Progenitor cell of endocrine pancreas (in vitro differentiated cells): ENCODE measurements at places on chromosomes 2 and 18. TPM values are rescaled to one million over a fixed set of nuclear protein-coding genes. Genes with fewer than 3 reads are reported as not detected.

FHOD3 gene
- total RNA-seq: 1.6 and 2.6 TPM in 2 replicates

DNA sequence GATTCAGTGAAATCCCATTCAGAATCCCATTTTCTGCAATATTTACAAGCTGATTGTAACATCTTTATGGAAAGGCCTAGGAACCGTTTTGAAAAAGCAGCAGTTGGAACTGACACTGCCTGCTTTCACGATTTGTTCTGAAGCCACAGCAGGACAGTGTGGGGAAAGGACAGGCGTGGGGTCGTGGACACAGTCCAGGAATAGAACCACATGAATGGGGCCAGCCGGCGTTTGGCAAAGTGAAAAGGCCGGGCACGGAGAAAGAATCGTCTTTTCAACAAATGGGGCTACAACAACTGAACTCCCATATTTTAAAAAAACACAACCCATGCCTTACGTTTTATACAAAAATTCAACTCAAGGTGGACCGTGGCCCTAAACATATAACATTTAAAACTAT, 69.8 kb downstream of the SLC66A2 start:
- DNase-seq: no peak

DNA sequence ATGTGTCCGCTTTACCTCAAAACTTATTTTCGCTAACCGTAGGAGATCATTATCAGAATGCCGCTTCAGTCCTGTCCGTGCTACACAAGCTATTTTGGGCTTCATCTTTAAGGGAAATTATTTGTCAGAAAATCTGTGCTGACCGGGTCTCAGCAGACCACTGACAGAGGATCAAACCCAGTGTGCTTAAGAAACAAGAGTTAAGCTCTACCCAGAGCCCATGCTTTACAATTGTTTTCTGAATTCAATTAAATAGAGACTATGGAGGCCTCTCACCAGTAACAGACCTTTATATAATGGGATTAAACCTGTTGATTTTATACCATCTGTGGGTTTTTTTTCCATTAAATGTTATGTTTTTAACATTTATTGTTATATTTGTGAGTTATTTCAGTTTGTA, 1956.7 kb upstream of the PIK3C3 start:
- no peak for DNase-seq

DNA sequence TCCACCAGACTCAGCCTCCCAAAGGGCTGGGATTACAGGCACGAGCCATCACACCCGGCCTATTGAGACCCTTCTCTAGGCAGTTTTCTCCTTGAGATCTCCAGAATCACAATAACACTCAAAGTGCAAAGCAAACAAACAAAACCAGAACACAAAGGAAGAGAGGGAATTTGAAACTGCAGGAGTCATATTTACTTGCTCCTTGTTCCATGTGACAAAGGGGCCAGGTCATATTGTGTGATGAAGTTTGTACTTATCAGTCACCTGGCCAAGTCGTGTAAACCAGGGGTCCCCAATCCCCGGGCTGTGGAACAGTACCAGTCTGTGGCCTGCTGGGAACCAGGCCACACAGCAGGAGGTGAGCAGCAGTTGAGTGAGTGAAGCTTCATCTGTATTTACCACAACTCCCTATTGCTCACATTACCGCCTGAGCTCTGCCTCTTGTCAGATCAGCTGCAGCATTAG, 26.5 kb downstream of the SCYGR8 start:
- no peak for DNase-seq

- no peak for DNase-seq
Measured at GRCh38 chr2:114122930-114123329, 233.0 kb downstream of the ACTR3 start.

DNA sequence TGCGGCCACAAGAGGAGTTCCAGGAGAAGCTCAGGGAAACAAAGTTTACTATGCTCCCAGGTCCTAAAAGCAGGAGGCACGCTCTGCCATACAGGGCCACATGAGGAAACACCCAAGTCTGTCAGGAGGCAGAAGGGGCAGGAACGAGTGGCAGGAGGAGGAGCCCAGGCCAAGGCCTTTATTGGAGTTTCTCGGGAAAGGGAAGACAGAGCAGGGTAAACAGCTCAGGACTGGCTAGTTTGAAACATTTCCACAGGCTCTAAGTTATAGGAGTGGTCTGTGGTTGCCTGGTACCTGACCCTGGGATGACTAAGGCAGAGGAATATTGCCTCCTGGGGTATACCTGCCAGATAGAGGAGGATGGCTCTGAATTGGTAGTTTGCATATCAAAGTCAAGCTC, 3.7 kb upstream of the ZNF638 start:
- no peak for DNase-seq

GRCh38 chr2:28271231-28271918, 121.3 kb upstream of the FOSL2 start:
- DNase-seq: no peak

DNA sequence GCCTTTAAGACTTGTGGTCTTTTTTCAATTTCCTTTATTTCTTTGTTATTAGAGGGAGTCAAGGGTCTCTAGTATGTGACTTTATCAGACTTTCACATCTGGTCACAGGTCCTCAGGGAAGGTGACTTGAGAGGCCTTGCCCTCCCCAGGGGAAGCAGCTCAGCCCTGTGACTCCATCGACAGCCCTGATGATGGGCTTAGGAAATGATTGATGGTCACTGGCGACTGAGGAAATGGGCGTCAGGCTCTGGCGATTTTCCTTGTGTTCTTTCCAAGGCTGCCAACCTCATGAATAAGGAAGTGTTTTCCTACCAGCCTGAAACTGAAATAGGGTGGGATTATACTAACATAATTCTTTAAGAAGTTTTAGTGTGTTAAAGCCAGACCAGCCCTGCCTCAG, 21.1 kb downstream of the SERPINE2 start:
- no peak for DNase-seq

NOSTRIN gene
- 4.0 and 4.3 TPM in 2 replicates for total RNA-seq

DNA sequence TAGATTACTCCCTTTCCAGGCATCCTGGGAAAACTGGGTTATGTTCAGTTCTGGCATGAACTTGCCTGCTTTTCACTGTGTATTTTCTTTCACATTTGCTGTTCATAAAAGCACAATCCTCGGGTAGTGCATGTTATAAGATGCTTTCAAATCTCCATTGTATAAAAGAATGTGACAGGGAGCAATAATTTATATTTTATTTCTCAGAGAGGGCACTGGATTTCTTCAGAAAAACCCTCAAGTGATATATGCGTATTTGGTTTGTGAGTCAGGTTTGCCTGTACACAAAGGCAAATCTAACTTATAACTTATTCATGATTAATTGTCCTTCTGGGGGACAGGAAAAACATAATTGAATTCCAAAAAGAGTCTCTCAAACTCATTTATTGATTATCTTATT, 440.7 kb upstream of the MMADHC start:
- DNase-seq: no peak

RESP18 gene
- total RNA-seq: not detected in 2 replicates

- no peak for DNase-seq
Measured at GRCh38 chr2:149346272-149346671, 15.9 kb downstream of the LYPD6 start.

GRCh38 chr2:46077522-46078107, 219.6 kb upstream of the EPAS1 start:
- DNase-seq: no peak

DNA sequence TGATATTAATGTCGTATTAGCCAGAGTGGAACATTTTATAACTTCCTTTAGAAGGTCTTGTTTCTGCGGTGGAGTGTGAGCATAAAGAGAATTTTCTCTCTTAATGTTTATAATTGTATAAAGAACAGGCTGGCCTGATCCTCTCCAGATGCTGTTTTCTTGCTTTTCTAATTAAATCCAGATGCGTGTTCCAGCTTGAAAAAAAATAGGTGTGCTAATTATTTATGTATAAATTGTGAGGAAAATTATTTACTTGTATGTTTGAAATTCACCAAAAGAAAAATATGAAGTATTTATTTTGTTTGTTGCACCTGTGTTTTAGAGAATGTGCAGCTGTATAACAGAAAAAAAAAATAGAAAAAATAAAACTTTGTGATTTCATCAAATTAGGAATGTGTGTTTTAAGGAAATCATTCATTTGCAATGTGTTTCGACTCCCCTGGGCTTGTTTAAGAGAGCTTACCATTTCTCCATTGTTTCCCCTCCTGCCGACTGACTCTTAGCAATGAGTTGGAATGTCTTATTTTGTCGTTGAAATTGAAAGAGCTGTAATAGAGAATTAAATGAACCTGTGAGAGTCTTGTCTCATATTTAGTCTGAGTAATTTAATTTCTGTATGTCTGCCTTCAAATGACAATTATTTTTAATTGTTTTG, 220.1 kb upstream of the NXPH2 start:
- no peak for DNase-seq

DNA sequence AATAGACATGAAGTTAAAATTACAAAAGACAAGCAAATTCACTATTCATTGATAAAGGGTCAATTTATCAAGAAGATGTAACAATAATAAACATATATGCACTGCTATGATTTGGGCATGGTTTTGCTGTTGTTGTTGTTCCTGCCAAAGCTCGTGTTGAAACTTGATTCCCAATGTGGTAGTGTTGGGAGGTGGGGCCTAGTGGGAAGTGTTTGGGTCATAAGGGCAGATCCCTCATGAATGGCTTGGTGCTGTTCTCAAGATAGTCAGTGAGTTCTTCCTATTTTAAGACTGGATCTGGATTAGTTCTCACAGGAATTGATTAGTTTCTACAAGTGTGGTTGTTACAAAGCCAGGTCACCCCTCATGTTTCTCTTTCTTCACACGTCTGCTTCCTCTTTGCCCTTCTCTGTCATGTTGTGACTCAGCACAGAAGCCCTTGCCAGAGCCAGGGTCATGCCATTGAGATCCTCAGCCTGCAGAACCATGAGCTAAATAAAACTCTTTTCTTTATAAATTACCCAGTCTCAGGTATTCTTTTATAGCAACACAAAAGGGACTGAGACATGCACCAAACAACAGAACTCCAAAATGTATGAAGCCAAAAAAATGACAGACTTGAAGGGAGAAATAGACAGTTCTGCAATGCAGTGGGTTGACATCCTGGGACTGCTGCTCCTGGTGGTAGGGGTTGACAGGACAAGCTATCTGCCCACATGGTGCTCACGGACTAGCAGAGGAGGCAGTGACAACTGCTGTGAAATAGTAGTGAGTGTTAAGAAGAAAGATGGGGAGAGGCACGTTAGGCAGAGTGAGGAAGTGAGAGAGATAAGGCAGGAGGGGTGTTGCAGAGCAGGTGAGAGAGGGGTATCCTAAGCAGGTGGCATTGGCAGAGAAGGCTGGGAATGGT, 18.6 kb upstream of the SKA1 start:
- DNase-seq: no peak

UGT1A10 gene
- total RNA-seq: not detected in 2 replicates

GRCh38 chr2:46047290-46047689, 249.9 kb upstream of the EPAS1 start:
- no peak for DNase-seq

- DNase-seq: no peak
Measured at GRCh38 chr2:108253106-108253505, 13.3 kb downstream of the SULT1C3 start.

- no peak for DNase-seq
Measured at GRCh38 chr18:56168049-56168781, 470.2 kb downstream of the TXNL1 start.

TTC21B gene
- total RNA-seq: 34.5 and 36.9 TPM in 2 replicates

- no peak for DNase-seq
Measured at GRCh38 chr2:228065686-228066085, 115.8 kb downstream of the SPHKAP start.

DNA sequence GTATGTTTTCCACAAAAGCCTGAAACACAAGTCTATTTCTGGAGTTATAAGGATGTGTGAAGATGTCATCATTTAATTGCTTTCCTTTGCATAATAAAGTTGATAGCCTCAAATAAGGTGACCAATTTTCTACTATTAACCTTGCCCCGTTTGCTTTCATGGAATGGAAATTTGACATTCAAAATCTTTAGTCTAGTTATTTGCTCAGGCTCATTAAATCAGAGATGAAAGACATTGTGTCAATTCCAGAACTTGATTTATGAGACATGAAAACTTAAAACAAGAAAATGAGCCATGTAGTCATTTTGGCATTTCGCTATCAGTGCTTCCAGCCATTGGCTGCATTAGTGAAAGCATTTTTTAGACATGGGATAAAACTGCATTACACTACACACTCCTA, 91.5 kb upstream of the ZSWIM2 start:
- no peak for DNase-seq

- DNase-seq: no peak
Measured at GRCh38 chr18:12336171-12336613, 28.2 kb downstream of the TUBB6 start.

VIT gene
- not detected in 2 replicates for total RNA-seq

- no peak for DNase-seq
Measured at GRCh38 chr2:98637401-98638147, 29.2 kb downstream of the UNC50 start.

DNA sequence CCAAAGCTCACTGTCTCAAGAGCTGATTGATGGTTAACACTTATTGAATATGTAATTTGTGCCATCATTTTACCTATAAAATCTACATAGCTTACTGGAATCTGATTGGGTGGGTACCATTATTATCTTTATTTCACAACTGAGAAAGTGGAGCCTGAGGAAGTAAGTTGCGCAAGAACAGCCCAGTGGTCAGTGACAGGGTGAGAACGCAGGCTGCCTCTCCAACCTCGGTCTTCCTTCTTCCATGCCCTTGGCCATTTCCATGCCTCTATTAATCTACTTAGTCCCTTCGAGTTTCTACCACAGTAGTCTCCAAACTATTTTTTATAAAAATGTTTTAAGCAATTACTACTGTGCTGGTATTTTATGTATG, 390.9 kb upstream of the VWC2L start:
- no peak for DNase-seq

DNA sequence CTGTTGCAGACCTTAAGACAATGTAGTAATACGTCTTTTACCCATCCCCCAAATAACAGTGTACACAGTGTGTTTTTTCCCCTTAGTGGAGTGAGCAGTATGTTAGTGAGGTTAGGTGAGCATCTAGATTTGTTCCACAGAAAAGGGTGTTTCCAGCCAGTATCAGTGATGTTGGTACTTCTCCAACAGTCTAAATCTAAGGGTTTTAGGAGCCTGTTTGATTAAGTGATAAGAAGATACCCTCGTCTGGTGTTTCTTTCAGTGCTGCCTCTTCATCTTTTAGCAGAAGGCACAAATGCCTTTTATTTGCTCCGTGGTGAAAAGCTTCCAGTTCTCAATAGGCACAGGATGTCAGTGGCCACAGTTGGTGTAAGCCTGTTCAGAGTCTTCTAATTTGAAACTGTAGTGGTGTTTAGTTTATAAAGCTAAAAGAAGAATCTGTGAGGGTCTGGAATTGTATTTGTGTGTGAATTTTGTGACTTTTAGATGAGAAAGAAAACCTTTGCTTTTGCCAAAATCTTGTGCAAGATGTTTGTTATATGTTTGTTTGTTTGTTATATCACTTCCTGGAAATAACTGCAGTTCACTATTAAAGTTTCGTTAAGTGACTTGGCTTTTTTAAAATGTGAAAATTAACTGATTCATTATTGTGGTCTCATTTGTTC, 71.2 kb downstream of the MAP4K4 start:
- DNase-seq: no peak

DNA sequence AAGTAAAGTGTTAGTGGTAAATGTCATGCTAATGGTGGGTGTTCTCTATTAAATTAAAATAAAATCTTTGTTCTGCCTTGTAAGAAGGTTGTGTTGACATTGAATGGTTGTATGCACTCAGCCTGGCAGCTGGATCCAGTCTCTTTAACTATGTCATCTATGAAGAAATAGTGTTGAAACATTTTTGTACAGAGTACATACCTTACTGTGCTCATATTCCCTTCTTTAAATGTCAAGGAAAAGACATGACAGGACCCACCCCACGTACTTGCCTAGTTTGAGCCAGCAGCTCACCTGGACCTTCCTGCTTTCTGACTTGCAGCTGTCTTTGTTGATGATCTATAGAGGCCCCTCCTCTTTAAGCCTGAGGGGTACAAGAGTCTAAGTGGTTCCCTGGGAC, 85.6 kb upstream of the ST3GAL5 start:
- DNase-seq: no peak
